ENCODE measurements at places on chromosomes 6 and 20.

DNA sequence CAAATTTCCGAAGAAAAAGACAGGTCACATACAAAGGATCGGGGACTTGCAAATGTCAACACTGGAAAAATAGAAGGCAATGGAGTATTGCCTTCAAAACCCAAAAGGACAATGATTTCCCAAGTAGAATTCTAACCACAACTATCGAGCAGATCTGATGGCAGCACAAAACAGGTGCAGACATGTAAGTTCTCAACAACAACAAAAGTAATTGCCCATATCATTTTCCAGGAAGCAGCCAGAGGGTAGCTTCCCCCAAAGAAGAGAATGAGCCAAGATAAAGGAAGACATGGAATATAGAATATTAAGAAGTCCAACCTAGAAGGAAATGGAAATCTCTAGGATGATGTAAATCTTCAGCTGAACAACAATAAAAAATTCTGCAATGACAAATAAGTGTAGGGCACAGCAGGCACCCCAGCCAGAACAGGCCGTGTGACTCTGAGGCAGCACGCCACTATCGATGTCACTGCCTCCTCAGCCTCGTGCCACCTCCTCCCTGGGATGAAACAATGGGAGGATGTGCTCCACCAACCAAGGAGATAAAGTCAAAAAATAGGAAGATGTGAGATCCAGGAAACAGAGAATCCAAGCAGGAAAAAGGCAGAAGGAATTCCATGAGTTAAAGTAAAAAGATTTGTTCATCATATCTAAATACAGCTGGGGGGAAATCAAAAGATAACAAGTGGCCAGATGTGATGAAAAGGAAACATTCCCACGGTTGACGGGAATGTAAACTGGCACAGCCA, 34.1 kb downstream of the SERPINB1 start:
- peak; percentile 86 for DNase-seq

DNA sequence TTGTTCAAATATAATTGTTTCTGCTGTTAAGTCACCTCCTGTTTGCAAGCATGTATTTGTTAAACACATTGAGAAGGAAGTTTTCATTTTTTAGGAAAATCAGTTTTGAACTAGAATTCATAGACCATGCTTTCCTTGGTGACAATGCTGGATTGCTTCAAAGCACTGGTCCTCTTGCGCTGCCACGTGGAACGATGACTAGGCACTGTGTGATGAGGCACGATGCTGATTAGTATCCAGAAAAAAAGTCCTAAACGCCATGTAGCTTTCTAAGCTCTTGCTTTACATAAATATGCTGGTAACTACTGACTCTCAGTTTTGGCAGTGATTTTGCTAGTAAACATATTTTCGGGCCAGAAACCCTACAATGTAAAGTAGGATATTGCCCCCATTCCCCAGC, 11.1 kb upstream of the EXOC2 start:
- no peak for DNase-seq

- no peak for DNase-seq
Observed at GRCh38 chr6:149456311-149457021, 28.3 kb downstream of the ZC3H12D start.

GRCh38 chr6:2725999-2726567, 24.6 kb downstream of the MYLK4 start:
- peak; percentile 90 for DNase-seq

- no peak for DNase-seq
Observed at GRCh38 chr20:51310216-51310615, 232.3 kb downstream of the NFATC2 start.

DNA sequence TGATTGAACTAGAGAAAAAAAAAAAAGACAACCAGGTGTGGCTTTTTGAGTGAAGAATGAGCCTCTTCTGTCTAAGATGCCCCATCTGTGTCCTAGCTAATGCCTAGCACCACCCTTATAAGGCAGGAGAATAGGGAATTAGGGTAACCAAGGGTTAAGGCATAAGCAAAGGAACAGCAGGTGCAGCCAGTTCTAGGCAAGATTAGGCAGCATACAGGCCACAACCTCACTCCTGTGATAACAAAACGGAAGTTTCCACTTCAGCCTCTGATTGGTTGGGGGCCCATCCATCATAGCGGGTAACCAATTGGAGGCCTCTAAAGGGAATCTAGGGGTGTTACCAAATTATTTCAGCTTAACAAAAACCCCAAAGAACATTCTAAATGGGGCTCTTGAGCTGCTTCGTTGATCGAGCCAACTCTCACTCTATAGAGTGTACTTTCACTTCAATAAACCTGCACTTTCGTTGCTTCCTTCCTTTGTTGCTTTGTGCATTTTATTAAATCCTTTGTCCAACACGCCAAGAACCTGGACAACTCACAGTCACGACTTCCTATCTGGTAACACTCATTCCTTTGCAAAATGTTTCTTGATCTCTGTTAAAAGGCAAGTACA, 61.9 kb upstream of the TAGAP start:
- peak; percentile 84 for DNase-seq

GRCh38 chr6:20716865-20717264, 182.6 kb downstream of the CDKAL1 start:
- no peak for DNase-seq

DNA sequence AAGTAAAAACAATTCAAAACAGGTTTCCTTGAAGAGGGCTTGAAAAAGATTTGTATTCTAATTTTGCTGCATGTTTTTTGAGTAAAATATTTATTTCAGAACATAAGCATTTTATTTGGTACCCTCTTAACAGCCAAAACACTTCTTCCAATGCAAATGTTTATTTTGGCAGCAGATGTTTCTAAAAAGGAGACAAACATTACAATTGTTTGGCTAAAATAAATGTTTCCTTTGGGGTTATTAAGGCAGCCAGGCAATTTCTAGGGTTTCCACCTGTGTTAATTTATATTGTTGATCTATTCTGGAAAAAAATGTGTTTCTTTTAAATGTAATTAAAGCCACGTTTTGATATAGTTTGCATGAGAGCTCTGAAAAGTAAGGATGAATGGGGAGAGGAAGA, 56.6 kb downstream of the ARID1B start:
- no peak for DNase-seq

GRCh38 chr6:24740861-24741260, 21.9 kb upstream of the C6orf62 start:
- no peak for DNase-seq

DNA sequence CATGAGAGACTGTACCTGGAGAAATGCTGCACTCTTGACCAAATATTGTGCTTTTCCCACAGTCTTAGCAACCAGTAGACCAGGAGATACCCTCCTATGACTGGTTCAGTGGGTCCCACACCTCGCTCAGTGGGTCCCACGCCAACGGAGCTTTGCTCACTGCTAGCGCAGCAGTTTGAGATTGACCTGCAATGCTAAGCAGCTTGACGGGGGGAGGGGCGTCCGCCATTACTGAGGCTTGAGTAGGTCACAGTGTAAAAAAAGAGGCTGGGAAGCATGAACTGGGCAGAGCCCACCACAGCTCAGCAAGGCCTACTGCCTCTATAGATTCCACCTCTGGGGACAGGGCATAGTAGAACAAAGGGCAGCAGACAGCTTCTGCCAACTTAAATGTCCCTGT, 49.0 kb upstream of the HIVEP2 start:
- no peak for DNase-seq

- no peak for DNase-seq
Observed at GRCh38 chr20:61929971-61930666, 135.6 kb downstream of the TAF4 start.

GRCh38 chr20:38255393-38255792, 5.1 kb downstream of the KIAA1755 start:
- peak; percentile 72 for DNase-seq

DNA sequence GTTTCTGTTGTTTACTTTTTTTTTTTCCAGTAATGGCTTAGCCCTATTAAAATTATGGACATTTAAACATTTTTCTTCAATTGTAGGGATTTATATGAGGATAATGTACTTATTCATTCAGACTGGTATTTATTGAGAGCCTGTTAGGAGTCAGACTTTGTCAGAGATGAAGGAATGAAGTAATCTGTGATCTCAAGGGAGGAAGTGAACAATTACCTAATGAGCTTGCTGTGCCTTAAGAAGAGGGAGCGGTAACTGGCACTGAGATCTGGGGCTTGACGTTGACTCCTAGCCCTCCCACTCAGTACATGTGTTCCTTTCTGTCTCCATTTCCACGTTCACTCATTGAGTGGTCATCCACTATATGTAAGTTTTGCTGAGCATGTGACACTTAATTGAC, 12.6 kb downstream of the AFDN start:
- peak; percentile 12 for DNase-seq

DNA sequence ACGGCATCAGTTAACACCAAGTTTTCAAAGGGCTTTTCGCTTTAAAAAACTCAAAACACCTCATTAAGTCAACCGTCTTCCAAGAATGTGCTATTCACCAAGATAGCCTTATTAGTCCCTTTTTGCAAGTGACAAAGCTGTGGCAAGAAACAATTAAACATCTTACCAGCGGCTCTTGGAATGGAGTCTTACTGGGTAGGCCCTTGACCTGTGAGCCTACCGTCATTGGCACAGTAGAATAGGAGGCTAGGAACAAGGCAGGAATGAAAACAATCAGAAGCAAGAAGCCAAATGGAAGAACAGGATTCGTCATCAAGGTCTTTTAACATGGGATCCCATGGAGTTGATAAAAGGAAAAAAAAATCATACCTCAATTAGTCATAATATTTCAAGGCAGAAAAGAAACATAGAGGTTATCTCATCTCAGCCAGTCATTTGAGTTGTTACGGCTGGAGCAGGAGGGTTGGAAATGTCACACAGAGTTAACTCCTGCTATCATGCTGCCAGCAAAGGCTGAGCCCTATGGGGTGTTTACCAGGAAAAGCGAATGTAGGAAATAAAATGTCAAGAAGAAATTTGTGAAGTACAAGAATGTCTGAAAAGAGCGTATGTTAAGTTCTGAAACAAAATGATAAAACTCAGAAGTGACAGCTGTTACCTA, 236.4 kb downstream of the UST start:
- DNase-seq: no peak

DNA sequence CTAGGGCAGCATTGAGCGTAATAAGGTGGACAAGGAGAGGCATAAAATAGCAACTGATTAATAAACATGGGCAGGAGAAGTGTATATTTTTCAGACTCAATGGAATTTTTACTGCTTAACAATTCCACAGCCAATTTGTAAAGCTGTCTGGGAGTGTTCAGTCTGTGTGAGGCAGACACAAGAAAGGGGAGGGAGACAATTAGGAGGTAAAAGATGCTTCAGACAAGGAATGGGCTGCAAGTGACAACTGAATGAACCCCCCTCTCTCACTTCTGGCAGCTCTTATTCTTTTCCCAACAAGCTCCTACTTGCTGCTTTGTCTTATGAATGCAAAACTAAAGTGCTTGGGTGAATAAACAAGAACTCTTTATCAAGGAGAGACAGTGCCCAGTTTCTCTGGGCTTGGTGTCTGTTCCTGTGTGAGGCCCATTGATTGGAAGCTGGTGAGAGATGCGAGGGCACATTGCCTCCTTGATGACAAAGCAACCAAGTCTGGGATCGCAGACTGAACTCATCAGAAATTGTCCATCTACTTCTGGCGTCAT, 575.3 kb downstream of the RNF144B start:
- no peak for DNase-seq

DNA sequence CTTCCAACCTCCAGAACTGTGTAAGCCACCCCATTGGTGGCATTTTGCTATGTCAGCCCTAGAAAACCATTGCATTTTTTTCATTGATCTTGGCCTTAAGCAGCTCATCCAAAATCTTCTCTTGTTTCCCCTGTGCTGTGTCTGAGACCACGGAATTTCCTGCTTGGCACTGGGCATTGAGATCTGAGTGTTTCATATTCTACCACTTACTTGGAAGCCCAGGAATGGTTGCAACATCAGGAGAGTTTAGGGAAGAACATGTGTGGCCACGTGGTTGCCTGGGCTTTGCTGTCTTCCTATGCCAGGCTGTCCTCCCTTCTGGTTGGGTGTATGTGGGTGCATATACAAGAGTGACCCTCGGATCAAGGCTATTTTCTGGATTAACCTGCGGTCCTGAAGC, 139.3 kb upstream of the PMEPA1 start:
- DNase-seq: no peak

DNA sequence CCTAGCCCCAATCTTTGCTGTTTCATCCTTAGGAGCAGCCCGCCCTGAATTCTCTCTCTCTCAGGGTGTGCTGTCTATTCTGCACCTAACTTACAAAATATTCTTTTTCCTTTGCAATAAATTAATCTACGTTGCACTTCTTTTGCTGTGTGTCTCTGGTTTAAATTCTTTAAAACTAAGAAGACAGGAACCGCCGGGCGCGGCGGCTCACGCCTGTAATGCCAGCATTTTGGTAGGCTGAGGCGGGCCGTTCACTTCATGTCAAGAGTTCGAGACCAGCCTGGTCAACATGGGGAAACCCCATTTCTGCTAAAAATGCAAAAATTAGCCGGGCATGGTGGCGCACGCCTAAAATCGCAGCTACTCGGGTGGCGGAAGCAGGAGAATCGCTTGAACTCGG, 148.5 kb upstream of the PRSS16 start:
- no peak for DNase-seq

GRCh38 chr6:437037-437392, 45.5 kb downstream of the IRF4 start:
- no peak for DNase-seq

DNA sequence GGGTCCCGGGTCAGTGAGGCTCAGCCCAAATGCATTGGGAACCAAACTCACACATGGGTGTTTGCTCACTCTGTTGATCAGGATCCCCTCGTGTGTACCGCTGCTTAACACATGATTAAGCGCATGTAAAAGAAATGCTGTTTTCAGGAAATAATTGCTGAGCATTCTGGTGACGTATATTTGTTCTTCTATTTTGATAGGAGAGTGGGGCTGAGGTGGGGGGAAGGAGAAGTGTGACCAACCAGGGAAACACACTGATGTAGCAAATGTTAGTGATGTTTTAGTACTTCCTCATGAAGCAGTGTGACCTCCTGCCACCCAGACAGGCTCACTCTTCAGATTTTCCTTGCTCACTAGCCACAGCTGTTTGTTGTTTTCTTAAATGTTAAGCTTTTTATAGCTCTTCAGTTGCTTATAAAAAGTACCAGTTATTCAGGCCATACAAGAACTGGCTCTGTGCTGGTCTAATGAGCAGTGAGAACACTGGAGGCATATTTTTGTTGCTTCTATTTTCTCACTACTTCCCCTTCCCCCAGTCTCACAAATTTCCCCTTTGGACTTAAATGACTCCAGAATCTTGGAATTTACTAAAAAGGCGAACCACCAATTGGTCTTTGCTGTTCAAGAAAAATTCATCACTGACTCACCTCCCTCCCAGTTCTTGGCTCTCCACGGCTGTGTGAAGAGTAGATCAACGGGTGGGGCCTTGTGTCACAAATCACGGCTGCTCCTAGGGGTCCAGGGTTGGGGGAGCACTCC, 79.2 kb upstream of the BACH2 start:
- peak; percentile 70 for DNase-seq

DNA sequence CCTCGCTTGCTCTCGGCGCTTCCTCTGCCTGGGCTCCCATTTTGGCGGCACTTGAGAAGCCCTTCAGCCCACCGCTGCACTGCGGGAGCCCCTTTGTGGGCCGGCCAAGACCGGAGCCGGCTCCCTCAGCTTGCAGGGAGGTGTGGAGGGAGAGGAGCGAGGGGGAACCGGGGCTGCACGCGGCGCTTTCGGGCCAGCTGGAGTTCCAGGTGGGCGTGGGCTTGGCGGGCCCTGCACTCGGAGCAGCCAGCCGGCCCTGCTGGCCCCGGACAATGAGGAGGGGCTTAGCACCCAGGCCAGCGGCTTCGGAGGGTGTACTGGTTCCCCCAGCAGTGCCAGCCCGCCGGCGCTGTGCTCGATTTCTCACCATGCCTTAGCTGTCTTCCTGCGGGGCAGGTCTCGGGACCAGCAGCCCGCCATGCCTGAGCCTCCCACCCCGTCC, 10.2 kb upstream of the SRPK1 start:
- no peak for DNase-seq

- no peak for DNase-seq
Observed at GRCh38 chr20:44166008-44166407, 21.0 kb downstream of the JPH2 start.

Measured in inflammatory macrophage treated with lipopolysaccharide for 1 hour (primary cell).